Naive thymus-derived CD4-positive, alpha-beta T cell (primary cell): ENCODE measurements at places on chromosomes 1 and 21. TPM values are rescaled to one million over a fixed set of nuclear protein-coding genes. Genes with fewer than 3 reads are reported as not detected.

GRCh38 chr1:91753878-91754277 lies 132.1 kb downstream of the TGFBR3 start:
- H3K4me3 ChIP-seq = no peak overlapping the region
- H3K36me3 ChIP-seq = no peaks in the 10 kb centered on the region
- no peaks in the 10 kb centered on the region for H3K27me3 ChIP-seq
- no peak overlapping the region for H3K27ac ChIP-seq
- DNase-seq = no peak

GRCh38 chr1:19074361-19074901 lies 118.0 kb upstream of the IFFO2 start:
- DNase-seq = peak; percentile 88
- peak overlapping the region; percentile 41 for H3K4me3 ChIP-seq
- peaks cover 5% of the 10 kb centered on the region for H3K36me3 ChIP-seq
- H3K4me1 ChIP-seq = peaks cover 52% of the 10 kb centered on the region
- no peaks in the 10 kb centered on the region for H3K27me3 ChIP-seq
- peak overlapping the region; percentile 18 for H3K27ac ChIP-seq

The SMAP2 gene
- 210 TPM for total RNA-seq

The MNDA gene
- not detected in 2 replicates for total RNA-seq

The COL9A2 gene
- total RNA-seq = 2.0 TPM

DNA sequence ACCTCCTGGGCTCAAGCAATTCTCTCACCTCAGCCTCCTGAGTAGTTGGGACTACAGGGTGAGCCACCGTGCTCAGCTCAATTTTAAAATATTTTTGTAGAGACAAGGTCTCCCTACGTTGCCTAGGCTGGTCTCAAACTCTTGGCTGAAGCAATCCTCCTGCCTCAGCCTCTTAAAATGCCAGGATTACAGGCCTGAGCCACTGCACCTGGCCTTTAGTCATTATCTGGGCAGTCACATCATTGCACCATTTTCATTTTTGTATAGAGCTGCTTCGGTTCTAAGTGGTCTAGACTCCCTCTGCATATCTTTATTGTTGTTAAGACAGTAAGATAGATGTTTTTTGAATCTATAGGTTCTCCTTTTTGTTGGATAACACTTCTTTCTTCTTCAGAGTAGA lies 39.9 kb downstream of the ATF3 start:
- H3K4me1 ChIP-seq = no peaks in the 10 kb centered on the region
- no peak overlapping the region for H3K27ac ChIP-seq
- H3K27me3 ChIP-seq = no peaks in the 10 kb centered on the region
- H3K4me3 ChIP-seq = no peak overlapping the region
- DNase-seq = no peak

DNA sequence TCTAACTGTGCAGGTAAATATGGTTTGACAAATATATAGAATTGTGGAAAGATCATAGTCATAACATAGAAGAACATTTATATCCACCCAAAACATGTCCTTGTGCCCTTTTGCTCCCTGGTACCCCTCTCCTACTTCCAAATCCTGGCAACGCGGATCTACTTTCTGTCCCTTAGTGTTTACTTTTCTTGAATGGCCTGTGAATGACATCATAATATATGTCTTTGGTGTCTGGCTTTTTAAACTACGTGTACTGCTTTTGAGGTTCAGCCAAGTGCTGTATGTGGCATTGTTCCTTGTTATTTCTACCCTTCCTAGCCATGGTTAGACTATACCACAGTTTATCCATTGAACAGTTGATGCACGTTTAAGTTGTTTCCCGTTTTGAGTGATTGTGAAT lies 155.6 kb downstream of the SDCCAG8 start:
- H3K27me3 ChIP-seq = no peaks in the 10 kb centered on the region
- DNase-seq = no peak
- H3K4me1 ChIP-seq = no peaks in the 10 kb centered on the region
- H3K4me3 ChIP-seq = no peak overlapping the region
- no peaks in the 10 kb centered on the region for H3K36me3 ChIP-seq
- no peak overlapping the region for H3K27ac ChIP-seq

- H3K4me3 ChIP-seq = no peak overlapping the region
- DNase-seq = no peak
- no peak overlapping the region for H3K27ac ChIP-seq
- H3K27me3 ChIP-seq = no peaks in the 10 kb centered on the region
- H3K36me3 ChIP-seq = no peaks in the 10 kb centered on the region
- H3K4me1 ChIP-seq = peaks cover 36% of the 10 kb centered on the region
Observed at GRCh38 chr1:21308330-21308729, 18.1 kb upstream of the ECE1 start.

DNA sequence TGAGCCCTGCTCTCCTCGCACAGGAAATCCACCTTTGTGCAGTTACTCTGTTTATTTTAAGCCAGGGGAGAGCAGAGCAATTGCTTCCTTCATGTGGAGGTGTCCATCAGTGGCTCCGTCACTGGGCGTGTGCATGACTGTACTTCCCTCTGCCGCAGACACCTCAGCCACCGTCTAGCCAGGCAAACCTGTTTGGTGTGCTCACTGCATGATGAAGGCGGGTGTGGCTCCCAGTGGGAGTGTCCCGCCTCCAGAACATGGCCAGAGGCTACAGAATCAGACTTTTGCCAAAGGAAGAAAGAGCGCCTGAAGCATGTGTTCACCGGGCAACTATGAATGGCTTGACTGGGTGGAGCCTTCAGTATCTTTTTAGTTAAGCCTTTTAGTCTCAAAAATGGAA lies 26.1 kb upstream of the LAMC2 start:
- H3K4me3 ChIP-seq = no peak overlapping the region
- H3K27ac ChIP-seq = no peak overlapping the region
- no peaks in the 10 kb centered on the region for H3K4me1 ChIP-seq
- H3K36me3 ChIP-seq = no peaks in the 10 kb centered on the region
- DNase-seq = no peak

- no peaks in the 10 kb centered on the region for H3K4me1 ChIP-seq
- H3K27ac ChIP-seq = no peak overlapping the region
- H3K27me3 ChIP-seq = no peaks in the 10 kb centered on the region
- H3K4me3 ChIP-seq = no peak overlapping the region
- no peak for DNase-seq
- no peaks in the 10 kb centered on the region for H3K36me3 ChIP-seq
Observed at GRCh38 chr21:41578716-41579115, 70.8 kb upstream of the TMPRSS2 start.

DNA sequence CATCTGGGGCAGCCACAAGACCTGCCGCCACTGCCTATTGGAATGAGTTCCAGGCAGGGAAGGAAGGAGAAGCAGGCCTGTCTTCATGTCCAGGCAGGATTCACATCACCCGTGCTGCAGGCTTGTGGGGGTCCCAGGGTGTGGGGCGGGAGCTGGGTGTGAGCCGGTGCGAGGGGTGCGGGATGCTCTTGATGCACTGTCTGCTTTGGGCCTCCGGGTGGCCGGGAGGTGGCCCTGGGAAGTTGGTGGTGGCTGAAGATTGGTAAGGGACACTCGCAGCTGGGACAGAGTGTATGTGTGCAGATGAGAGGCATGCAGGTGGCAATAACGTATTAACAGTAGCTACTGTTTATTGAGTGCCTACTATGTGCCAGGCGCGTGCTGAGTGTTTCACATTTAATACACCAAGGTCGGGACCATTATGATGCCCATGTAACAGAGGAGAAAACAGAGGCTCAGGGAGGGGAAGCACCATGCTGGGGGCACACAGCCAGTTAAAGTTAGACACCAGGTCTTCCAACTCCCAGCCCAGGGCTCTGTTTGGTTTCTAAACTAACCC lies 3.3 kb downstream of the CROCC start:
- no peaks in the 10 kb centered on the region for H3K27me3 ChIP-seq
- H3K36me3 ChIP-seq = no peaks in the 10 kb centered on the region
- peaks cover 13% of the 10 kb centered on the region for H3K4me1 ChIP-seq
- H3K4me3 ChIP-seq = no peak overlapping the region

The LCE3A gene
- total RNA-seq = not detected

GRCh38 chr1:77467021-77467595 lies 185.3 kb downstream of the AK5 start:
- no peaks in the 10 kb centered on the region for H3K27me3 ChIP-seq
- peaks cover 1% of the 10 kb centered on the region for H3K36me3 ChIP-seq
- no peak overlapping the region for H3K4me3 ChIP-seq
- no peak for DNase-seq
- no peak overlapping the region for H3K27ac ChIP-seq
- no peaks in the 10 kb centered on the region for H3K4me1 ChIP-seq

GRCh38 chr1:79792219-79792930 lies 785.8 kb upstream of the ADGRL4 start:
- no peaks in the 10 kb centered on the region for H3K36me3 ChIP-seq
- no peaks in the 10 kb centered on the region for H3K27me3 ChIP-seq
- no peaks in the 10 kb centered on the region for H3K4me1 ChIP-seq
- DNase-seq = no peak
